ENCODE measurements at places on chromosomes 3 and 15. TPM values are rescaled to one million over a fixed set of nuclear protein-coding genes. Genes with fewer than 3 reads are reported as not detected.

Gene EFHB
- total RNA-seq = 2.7 TPM

Gene ZNF860
- 1.9 TPM for total RNA-seq

Gene ACP3
- total RNA-seq = 1.5 TPM

Gene CCDC13
- 0.25 TPM for total RNA-seq

Gene SCN5A
- 0.76 TPM for total RNA-seq

Gene DNASE1L3
- total RNA-seq = not detected

Gene TIGIT
- not detected for total RNA-seq

Gene SLC28A1
- not detected for total RNA-seq

Gene CX3CR1
- total RNA-seq = under 0.01 TPM

Gene GOLGA6L4
- 0.49 TPM for total RNA-seq

Gene MYRIP
- not detected for total RNA-seq

Gene SPINK8
- total RNA-seq = not detected

Gene ABCC5
- total RNA-seq = 12.7 TPM

Gene ZNF774
- 1.5 TPM for total RNA-seq

Gene SIN3A
- 34.9 TPM for total RNA-seq

Gene HESX1
- 2.6 TPM for total RNA-seq

Gene FANCD2OS
- total RNA-seq = not detected

Gene SNURF
- 3.8 TPM for total RNA-seq

Gene ITIH1
- total RNA-seq = not detected

Gene RASGRP1
- total RNA-seq = 1.0 TPM

Gene MYH15
- total RNA-seq = under 0.01 TPM

Gene PLA2G4D
- total RNA-seq = not detected

Gene POPDC2
- under 0.01 TPM for total RNA-seq

Gene FAM227B
- total RNA-seq = 1.1 TPM

Gene SLITRK3
- total RNA-seq = not detected

Gene SLC2A2
- total RNA-seq = 1.9 TPM

Gene SLC12A6
- 7.0 TPM for total RNA-seq

Gene LRRC34
- total RNA-seq = 1.1 TPM

Gene ATOSA
- 6.4 TPM for total RNA-seq

Gene MEX3B
- total RNA-seq = 11.2 TPM

Gene CPLX3
- not detected for total RNA-seq

Gene IL17RB
- 0.49 TPM for total RNA-seq

Gene OR4F15
- 0.25 TPM for total RNA-seq

Gene ANKUB1
- not detected for total RNA-seq

Gene SQOR
- total RNA-seq = 75.3 TPM

Gene GPR62
- total RNA-seq = 0.49 TPM

Gene GABRR3
- total RNA-seq = not detected

Gene ZNF501
- total RNA-seq = 2.4 TPM

Gene FBXL22
- 0.63 TPM for total RNA-seq

Gene NTRK3
- 0.13 TPM for total RNA-seq

Gene CDHR4
- total RNA-seq = not detected

Gene CD200
- total RNA-seq = 7.0 TPM

Gene SH3BP5
- 7.7 TPM for total RNA-seq
